ENCODE measurements at places on chromosomes 1 and 21. TPM values are rescaled to one million over a fixed set of nuclear protein-coding genes. Genes with fewer than 3 reads are reported as not detected.

Gene MROH7
- total RNA-seq: 2.4 TPM

Gene TTC22
- total RNA-seq: not detected

Gene SHE
- total RNA-seq: 33.1 TPM

Gene CD48
- total RNA-seq: 5.3 TPM

Gene HES4
- total RNA-seq: 25.5 TPM

Gene PLEKHA6
- 3.5 TPM for total RNA-seq

Gene RGS18
- 7.3 TPM for total RNA-seq

Gene TTC13
- 16.1 TPM for total RNA-seq

Gene TIE1
- total RNA-seq: 42.6 TPM

Gene OR10J1
- total RNA-seq: not detected

Gene GREM2
- 0.16 TPM for total RNA-seq

Gene STUM
- 1.8 TPM for total RNA-seq

Gene PAFAH2
- 6.8 TPM for total RNA-seq

Gene TMEM269
- not detected for total RNA-seq

Gene NHLH2
- not detected for total RNA-seq

Gene CNR2
- not detected for total RNA-seq

GRCh38 chr21:36768496-36768895 is 69.6 kb downstream of the SIM2 start:
- DNase-seq: no peak

- no peak for DNase-seq
Observed at GRCh38 chr1:114745291-114745690, 12.5 kb downstream of the CSDE1 start.

- DNase-seq: no peak
Observed at GRCh38 chr1:108079440-108080025, 114.6 kb upstream of the VAV3 start.

- DNase-seq: no peak
Observed at GRCh38 chr1:15952317-15953258, 23.3 kb downstream of the ZBTB17 start.

- no peak for DNase-seq
Observed at GRCh38 chr1:223276029-223276428, 87.9 kb downstream of the SUSD4 start.

DNA sequence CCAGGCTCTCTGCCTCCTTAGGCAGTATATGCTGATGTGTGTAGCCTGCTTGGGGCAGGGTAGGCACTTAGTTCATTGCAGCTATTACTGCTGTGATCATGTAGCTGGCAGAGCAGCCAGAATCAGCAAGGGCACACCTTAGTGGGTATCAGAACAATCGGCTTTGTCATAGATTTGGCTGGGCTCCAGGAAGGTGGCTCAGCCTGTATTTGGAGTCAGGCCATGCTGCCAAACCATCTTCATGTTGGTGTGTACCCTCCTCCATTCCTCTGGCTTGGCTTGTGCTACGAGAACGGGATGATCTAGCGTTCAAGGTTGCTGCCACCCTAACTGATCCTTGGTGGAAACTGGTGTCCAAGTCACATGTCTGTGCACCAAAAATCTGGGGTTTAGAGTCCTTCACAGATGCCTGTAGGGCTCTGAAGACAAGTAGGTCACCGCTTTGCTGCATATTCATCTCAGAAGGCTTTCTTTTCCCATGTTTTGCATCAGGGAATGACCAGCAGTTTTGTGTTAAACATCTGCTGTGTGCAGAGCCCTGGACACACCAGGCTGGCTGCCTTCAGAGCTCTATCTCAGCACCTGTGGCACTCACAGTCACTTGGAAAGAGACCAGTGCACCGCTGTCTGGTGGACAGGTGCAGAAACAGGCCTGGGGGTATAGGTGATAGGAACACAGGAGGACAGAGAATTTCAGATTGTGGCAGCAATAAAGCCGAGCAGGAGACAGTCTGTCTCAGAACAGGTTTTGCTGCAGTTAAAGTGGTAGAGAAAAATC is 23.7 kb downstream of the VANGL1 start:
- DNase-seq: no peak

DNA sequence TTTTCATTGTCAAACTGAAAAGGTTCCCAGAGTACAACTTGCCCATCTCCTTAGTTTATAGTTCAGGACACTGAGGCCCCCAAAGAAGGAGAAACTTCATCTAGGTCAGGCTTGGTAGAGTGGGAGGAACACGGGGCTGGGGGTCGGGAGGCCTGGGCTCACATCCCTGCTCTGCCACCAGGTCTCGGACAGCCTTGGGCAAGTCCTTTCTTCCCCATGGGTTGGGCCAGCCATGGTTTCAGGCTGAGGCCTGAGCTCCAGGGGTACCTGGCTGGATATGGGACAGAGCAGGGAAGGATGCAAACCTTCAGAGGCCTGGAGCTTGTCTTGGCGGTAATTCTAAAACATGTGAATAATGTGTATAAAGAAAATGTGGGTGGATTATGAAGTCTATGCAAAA is 17.0 kb downstream of the FOXO6 start:
- no peak for DNase-seq

DNA sequence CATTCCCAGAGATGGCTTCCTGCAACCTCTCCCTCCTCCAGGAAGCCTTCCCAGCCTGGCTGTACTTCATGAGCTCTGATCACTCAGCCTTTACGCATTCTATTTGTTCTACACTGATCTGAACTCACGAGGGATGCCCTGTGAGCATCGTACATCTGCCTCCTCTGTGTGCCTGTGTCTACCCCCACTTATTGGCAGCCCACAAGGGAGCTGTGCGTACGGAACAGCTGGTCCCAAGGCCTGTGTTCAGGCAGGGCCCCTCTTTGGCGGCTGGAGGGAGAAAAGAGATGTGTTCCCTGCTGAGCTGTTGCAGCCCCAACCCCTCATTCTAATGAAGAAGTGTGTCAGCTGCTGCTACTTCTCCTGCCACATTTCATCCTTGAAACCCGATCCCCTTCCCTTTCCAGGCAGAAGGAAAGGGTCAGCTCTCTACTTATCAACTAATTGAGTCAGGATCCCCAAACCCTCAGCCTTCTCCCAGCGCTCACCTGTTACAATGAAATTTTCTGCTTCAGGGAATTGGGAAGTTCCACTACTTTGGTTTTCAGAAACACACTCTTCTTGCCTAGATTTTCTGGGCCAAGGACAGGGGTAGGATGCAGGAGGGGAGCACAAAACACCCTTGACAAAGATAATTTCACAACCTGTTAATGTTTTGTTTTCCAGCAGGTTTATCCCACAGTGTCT is 3.2 kb downstream of the INKA2 start:
- DNase-seq: peak; percentile 47

- DNase-seq: no peak
Observed at GRCh38 chr1:220966041-220966440, 86.8 kb downstream of the HLX start.

- DNase-seq: no peak
Observed at GRCh38 chr1:154607106-154607608, 829 bp downstream of the ADAR start.

DNA sequence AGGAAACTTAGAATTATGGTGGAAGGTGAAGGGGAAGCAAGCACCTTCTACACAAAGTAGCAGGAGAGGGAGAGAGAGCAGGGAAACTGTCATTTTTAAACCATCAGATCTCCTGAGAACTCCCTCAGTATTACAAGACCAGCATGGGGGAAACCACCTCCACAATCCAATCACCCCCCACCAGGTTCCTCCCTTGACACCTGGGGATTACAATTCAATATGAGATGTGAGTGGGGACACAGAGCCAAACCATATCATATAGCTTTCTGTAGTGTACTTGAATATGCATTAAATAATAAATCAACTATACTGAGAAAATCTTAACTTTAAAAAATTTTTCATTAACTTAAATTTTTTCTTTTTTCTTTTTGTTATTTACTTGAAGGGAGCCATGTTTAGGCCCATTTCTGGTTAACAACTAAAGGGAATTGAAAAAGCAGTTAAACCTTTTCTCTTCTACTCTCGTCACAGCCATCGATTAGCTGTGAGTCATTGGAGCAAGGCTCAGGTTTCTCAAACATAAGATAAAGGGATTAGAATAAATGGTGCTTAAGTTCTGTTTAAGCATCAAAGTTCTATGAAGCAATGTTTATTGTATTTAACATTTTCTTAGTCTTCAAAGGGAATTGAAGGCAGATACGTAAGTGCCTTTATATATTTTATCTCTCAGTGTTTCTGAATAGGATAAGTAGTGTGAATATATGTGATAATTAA is 72.2 kb upstream of the DPT start:
- no peak for DNase-seq

DNA sequence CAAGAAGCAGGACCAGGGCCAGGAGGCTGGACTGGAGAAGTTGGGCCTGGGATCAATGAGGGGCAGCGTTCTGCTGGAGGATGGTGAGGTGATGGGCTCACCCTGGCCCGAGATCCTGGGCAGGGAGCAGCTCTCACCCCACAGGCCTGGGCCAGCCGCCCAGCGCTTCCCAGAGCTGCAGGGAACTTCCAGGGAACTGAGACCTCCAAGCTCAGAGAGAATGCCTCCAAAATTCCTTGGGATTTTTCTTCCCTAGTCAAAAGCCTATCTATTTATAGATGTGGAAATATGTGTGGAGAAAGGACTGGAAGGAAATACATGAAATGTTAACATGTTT is 121.2 kb downstream of the SPSB1 start:
- DNase-seq: no peak

DNA sequence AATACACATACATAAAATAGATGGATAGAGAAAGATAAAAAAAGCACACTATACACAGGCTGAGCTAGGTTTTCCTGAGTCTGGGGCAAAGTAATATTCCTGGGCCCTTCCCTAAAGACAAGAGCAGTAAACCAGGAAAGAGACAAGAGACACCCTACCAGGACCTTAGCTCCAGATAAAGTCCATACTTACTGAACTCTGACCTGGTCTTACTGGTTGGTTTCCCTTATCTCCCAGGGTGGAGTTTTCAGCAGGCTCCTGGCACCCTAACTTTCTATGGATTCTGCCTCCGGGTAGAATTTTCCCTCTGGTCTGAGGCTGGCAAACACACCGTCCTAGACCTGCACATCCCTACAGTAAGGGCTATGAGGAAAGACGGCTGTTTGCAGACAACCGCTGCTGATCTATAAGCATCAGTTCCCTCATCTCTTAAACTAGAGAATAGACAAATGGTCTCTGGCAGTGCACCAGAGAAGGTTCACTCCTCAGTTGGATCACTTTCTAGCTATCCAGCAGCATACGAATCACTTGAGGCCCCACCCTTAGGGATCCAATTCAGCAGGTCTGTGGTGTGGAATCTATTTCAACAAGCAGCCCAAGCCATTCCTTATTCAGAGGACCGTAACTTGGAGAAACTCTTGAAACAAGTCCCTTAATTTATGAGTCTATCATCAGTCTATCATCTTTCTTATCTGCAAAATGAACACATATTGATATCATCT is 52.0 kb downstream of the ARHGEF11 start:
- no peak for DNase-seq

DNA sequence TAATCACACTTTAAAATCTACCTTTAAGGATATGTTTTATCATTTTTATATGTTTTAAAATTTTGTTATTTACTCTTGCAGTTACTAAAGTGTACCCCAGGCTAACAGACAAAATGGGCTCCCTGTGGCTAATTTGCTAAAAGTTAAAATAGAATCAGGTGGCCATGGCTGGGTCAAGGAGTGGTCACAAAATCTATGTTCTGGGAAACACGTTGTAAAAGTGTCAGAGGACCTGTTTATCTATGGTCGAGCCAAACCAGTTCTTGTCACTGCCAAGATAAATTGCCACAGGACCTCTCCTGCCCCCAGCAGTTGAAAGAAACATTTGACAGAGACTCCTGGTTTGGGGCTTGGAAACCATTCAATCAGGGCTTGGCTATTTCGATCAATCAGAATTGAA is 21.2 kb upstream of the TTLL7 start:
- no peak for DNase-seq

GRCh38 chr1:238608144-238608543 is 717.4 kb upstream of the ZP4 start:
- no peak for DNase-seq

DNA sequence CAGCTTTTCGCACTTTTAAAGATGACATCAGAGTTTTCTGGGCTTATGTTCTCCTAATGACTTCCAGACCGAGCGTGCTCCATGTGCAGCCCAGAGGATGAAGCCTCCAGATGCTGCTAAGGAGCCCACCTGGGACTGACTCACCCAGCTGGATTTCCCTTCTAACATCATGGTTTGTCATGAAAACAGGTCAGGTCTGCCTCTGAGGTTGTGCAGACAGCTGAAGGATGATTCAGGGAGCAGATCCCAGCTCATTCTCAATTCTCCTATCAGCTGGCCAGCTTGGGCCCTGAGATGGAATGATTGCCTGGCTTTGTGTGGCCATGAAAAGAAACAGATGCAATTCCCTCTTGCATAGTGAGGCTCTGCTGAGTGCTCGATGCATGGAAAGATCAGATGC is 123.9 kb upstream of the DUSP10 start:
- DNase-seq: no peak

GRCh38 chr1:119795261-119796200 is 15.7 kb downstream of the REG4 start:
- DNase-seq: no peak

DNA sequence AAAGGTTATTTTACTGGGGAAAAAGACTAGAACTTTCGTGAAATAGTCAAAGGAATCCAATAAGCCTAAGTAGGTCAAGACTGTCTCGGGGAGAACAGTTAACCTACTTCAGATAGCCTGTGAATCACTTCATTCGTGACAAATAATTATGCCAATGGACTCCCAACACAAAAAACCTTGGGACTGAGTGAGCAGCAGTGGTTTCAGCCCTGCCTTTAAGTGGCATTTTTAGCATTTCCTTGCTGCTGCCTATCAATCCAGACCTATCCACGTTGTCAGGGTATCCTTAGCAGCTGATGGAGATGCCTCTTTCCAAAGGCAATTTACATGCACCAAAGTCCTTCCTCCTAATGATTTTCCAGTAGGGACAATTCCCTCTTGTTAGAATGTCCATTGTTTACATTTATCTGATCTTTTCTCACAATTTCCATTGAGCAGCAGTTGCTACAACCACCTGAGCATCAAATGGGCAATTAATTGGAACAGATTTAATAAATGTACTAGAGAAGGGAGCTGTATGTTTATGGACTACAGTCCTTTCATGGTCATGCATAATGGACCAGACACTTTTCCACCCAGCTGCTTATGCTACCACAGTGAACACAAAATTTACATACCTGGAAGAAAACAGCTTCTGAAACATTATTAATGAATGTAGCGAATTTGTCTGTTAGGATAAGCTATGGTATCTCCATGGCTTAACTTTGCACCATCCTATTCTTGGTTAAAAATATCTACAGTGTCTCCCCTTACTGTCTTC is 75.8 kb downstream of the TM2D1 start:
- DNase-seq: no peak

GRCh38 chr1:155856257-155856974 is 598 bp downstream of the GON4L start:
- DNase-seq: no peak
